ENCODE measurements at places on chromosomes 16 and 17. TPM values are rescaled to one million over a fixed set of nuclear protein-coding genes. Genes with fewer than 3 reads are reported as not detected.

The HS3ST3A1 gene
- polyA plus RNA-seq, result 2.2 TPM

The TBC1D3C gene
- polyA plus RNA-seq, result not detected

The ACSM2A gene
- 0.10 TPM for polyA plus RNA-seq

The MPP2 gene
- polyA plus RNA-seq, result 2.6 TPM

The TBC1D3K gene
- not detected for polyA plus RNA-seq

The ABCA9 gene
- 23.0 TPM for polyA plus RNA-seq

The SMPD3 gene
- polyA plus RNA-seq, result 0.40 TPM

The SOX9 gene
- polyA plus RNA-seq, result 1.3 TPM

The KRT40 gene
- polyA plus RNA-seq, result not detected

The CLDN9 gene
- not detected for polyA plus RNA-seq

The CLEC18B gene
- polyA plus RNA-seq, result 0.17 TPM

The CHD9NB gene
- 1.0 TPM for polyA plus RNA-seq

The SBK1 gene
- polyA plus RNA-seq, result 0.32 TPM

The FOXN1 gene
- polyA plus RNA-seq, result not detected

The BAHCC1 gene
- 1.9 TPM for polyA plus RNA-seq

The DNASE1L2 gene
- not detected for polyA plus RNA-seq

The SDR42E2 gene
- not detected for polyA plus RNA-seq

The TMEM92 gene
- polyA plus RNA-seq, result 2.5 TPM

The TNFRSF17 gene
- 0.19 TPM for polyA plus RNA-seq

The PDIA2 gene
- 0.04 TPM for polyA plus RNA-seq

The ANKRD40CL gene
- not detected for polyA plus RNA-seq

The ASIC2 gene
- 0.20 TPM for polyA plus RNA-seq

The SOCS1 gene
- 5.5 TPM for polyA plus RNA-seq

The HOXB4 gene
- polyA plus RNA-seq, result 1.3 TPM

The NOXO1 gene
- not detected for polyA plus RNA-seq

The KRTAP4-5 gene
- polyA plus RNA-seq, result not detected
